ENCODE measurements at places on chromosomes 7 and 10.

DNA sequence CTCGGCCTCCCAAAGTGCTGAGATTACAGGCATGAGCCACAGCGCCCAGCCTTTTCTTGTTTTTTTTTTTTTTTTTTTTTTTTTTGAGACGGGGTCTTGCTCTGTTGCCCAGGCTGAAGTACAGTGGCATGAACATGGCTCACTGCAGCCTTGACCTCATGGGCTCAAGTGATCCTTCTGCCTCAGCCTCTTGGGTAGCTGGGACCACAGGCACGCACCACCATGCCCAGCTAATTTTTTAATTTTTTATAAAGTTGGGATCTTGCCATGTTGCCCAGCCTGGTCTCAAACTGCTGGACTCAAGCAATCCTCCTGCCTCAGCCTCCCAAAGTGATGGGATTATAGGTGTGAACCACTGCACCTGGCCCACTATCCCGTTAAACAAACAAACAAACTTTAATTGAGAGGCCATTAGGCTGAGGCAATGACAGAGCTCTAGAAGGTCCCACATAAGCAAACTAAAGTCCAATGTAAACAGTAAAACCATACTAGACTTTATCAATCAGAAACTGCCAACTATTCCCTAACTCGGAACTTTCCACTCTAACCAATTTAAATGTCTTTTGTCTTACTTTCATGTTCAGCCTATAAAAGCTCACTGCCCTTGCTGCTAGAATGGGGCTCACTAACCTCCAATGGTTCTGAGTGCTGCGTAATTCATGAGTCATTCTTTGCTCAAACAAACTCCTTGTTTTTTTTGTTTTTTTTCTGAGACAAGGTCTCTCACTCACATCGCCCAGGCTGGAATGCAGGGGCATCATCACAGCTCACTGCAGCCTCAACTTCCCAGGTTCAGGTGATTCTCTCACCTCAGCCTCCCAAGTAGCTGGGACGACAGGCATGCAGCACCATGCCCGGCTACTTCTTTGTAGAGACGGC lies 1.9 kb downstream of the DHX32 start:
- no peak for DNase-seq

DNA sequence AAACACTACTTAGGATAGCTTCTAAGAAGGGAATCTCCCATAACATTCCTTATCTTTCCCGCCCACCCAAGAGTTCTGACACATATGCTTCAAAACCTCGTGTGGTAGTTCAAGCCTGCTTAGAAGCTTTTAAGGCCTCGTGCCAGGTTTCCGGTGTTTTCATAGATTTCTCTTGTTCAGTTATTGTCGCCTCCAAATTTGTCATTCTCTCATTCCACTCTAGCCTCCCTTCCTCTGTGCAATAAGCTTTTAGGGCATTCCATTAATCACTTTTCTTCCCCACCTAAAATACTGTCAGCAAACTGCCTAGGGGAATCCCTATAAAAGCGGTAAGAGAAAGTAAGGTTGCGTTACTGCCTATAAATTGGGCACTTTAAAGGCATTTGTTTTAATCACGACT lies 718 bp upstream of the BPGM start:
- no peak for DNase-seq

GRCh38 chr7:156124356-156124755 lies 312.1 kb upstream of the SHH start:
- no peak for DNase-seq

GRCh38 chr7:71996141-71996540 lies 416.0 kb downstream of the CALN1 start:
- DNase-seq: no peak

- no peak for DNase-seq
These were observed 822.0 kb downstream of the TNS3 start for GRCh38 chr7:46759711-46760480.

DNA sequence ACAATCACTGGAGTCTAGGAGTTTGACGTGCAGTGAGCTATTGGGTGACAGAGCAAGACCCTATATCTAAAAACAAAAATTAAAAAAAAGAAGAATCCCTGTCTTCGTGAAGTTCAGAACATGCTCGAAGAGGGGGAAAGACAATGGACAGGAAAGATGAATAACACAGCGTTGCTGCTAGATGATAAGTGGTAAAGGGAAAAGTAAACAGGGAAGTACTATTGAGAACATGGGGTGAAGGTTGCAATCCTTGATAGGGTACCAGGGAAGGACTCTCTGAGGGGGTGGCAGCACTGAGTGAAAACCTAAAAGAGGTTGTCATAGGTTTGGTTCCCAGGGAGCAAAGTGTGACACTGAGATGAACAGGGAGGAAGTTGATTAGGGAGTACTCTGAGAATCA lies 2.8 kb upstream of the ABRAXAS2 start:
- DNase-seq: no peak

GRCh38 chr10:37758074-37758473 lies 99.3 kb downstream of the ZNF248 start:
- DNase-seq: no peak

GRCh38 chr10:22824984-22825383 lies 102.9 kb upstream of the ARMC3 start:
- no peak for DNase-seq

DNA sequence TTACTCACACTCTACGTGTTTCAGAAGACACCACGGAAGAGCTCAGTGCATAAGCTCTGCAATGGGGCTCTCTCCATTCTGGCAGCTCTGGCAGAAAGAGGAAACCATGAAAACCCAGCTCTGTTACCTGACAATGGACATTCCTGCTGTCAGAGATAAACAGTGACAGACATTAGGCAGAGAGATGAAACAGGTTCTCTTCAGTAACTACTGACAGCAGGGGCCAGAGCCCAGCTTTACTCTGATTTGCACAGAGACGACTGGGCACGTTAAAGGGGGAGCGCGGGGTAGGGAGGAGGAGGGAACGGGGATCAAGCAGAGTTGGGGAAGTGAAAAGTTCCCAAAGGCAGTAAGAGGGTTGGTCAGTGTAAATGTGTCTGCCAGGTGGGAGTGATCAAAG lies 206.1 kb downstream of the RAMP3 start:
- DNase-seq: no peak

DNA sequence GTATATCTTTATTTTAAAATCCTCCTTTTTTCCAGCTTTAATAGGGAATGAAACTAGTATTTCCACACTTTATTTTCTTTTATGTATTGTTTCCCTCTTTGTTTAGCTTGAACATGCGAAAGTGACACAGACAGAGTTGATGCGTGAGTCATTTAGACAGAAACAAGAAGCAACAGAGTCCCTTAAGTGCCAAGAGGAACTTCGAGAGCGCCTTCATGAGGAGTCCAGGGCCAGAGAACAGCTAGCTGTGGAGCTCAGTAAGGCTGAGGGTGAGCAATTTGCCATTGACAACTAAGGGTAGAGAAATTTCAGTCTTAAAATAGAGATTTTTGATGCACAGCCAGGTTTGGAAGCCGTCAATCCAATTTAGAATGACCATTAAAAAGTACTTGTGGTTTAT lies 73.1 kb downstream of the CYP51A1 start:
- no peak for DNase-seq

GRCh38 chr7:142790555-142790954 lies 19.8 kb downstream of the PRSS2 start:
- DNase-seq: no peak

- no peak for DNase-seq
These were observed 4.2 kb downstream of the KIFBP start for GRCh38 chr10:68992636-68993440.

DNA sequence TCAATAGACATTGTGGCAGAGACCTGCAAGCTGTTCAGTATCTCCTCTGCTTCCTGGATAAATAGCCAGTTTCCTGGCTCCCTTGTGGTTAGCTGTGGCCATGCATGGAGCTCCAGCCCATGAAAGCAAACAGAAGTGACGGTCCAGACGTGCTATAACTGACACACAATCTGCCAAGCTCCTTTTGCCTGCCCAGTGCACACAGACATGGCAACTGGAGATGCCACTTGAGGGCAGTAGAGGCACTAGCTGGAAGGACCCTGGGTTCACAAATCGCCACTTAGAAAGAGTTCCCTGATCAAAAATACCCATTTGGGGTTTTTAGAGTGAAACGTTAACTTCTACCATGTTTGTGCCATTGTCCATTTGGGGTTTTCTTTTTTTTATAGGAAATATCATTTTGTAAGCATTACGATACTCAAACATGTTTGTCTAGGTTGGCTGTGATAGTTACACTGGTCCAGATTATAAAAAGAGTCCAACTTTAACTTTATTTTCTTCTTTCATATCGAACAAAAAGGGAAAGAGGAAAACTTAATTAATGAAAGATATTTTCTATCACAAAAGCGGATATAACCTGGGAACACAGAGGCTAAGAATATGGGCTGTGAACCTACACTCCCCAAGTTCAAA lies 31.3 kb downstream of the KIN start:
- no peak for DNase-seq

- DNase-seq: no peak
These were observed 26.4 kb upstream of the PRKG1 start for GRCh38 chr10:51047857-51048256.

- no peak for DNase-seq
These were observed 65.6 kb upstream of the KDM7A start for GRCh38 chr7:140242057-140243031.

GRCh38 chr7:13352677-13353076 lies 636.8 kb downstream of the ETV1 start:
- DNase-seq: no peak

GRCh38 chr10:17918187-17918903 lies 33.4 kb upstream of the SLC39A12 start:
- no peak for DNase-seq

- no peak for DNase-seq
These were observed 257.2 kb downstream of the KIAA1217 start for GRCh38 chr10:24465891-24466818.

DNA sequence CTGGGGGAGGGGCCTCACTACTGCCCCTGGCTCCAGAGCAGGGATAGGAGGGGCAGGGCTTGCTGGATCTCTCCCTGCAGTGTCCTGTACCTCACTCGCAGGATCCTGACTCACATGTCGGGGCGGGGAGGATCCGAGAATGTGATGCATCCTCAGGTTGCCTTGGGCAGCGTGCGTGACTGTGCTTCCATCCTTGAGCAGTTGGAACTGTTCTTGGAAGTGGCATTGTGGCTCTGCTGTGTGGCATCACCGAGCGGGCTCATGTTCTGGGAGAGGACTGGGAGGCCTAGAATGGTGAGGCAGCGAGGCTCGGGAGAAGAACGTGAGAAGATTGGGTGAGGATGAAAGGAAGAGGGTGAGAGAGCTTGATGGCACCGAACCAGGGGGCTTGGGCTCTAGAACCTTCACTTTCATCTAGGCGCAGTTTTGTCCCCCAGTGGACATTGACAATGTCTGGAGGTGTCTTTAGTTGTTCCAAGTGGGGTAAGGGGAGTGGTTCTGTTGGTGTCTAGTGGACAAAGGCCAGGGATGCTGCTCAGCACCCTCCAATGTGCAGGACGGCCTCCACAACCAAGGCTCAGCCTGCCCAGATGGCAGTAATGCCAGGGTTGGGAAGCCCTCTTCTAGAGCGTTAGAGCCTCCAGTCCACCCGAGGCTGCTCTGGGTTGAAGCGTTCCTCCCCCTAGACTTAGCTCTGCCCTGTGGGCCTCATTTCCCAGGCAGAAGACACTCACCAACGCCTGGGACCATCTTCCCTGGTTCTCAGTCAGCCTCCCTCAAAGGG lies 8.4 kb downstream of the RARRES2 start:
- DNase-seq: no peak

GRCh38 chr10:79126351-79127080 lies 57.8 kb downstream of the ZMIZ1 start:
- no peak for DNase-seq

DNA sequence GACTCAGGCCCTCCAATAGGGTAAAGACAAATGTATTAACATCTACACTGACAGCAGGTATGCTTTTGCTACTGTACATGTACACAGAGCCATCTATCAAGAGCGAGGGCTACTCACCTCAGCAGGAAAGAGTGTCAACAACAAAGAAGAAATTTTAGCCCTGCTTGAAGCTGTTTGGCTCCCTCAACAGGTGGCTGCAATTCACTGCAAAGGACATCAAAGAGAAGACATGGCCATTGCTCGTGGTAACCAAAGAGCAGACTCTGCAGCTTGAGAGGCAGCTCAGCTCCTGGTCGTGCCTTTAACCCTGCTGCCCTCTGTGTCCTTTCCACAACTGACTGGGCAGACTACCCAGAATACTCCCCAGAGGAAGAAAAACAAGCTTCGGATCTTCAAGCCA lies 5.1 kb downstream of the AKR1B15 start:
- no peak for DNase-seq

DNA sequence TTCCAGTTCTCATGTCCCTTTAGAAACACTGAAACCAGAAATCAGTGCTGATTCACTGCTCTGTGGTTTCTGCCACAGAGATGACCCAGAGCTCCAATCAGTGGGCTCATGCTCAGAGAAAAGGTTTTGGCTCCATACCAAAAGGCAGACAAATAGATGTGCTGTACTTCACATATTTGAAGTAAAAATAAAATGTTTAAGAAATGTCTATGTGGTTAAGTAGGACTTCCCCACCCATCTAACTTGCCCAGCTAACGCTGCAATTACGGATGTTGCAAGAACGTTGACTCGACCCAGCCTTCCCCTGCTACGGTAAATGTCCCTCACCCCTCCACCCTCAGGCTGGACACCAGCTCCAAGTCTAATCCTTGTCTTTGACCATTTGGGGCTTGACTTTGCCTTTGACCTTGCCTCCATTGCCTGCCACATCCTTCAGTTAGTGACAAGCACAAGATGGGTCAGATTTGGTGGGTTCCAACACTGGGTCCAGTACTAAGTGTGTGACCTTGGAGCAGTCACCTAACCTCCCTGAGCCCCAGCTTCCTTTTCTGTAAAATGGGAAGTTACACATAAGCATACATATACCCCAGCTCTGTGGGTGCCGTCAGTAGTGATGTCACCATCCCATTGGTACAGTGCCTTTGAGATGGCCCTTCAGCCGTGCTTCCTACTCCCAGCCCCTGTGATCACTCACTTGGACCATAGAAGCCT lies 95.8 kb downstream of the CHST15 start:
- DNase-seq: no peak

DNA sequence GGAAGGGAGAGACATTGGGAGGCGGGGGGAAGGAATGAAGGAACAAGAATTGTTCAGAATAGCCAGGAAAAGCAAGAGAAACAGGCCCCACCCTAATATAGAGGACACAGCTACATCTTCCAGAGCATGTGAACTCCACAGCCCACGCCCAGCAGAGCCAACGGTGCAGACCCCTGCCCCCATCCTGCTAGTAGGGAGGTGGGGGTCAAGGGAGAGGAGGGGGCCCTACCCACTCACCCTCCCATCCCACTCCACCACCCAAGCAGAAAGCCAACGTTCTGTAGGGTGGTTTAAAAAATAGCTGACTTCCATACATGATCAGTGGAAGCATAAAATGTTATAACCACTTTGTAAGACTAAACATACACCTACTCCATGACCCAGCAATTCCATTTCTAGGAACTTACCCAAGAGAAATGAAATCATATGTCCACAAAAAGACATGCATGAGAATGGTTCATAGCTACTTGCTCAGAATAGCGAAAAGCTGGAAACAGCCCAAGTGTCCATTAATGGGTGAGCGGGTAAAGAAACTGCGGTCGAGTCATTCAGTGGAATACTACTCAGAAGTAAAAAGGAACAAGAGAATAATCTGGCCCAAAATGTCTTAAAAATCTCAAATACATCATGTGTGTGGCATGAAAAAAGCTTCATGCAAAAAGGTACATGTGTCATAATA lies 31.8 kb downstream of the CTBP2 start:
- no peak for DNase-seq

Measured in activated T-helper 1 cell treated with Interleukin-2 at 50 U/mL for 16 hours (primary cell).